ENCODE measurements at places on chromosomes 7 and 10. TPM values are rescaled to one million over a fixed set of nuclear protein-coding genes. Genes with fewer than 3 reads are reported as not detected.

PPP1R17 gene
- polyA plus RNA-seq: not detected

PRKCQ gene
- 0.05 TPM for polyA plus RNA-seq

AKR1B15 gene
- 0.07 TPM for polyA plus RNA-seq

OLAH gene
- polyA plus RNA-seq: 0.16 TPM

ANXA8 gene
- polyA plus RNA-seq: 0.27 TPM
